T-helper 17 cell (primary cell): ENCODE measurements at places on chromosomes 7 and 10.

GRCh38 chr10:60203993-60204618 is 185.6 kb downstream of the ANK3 start:
- DNase-seq: no peak

GRCh38 chr7:99040104-99040958 is 103.6 kb downstream of the SMURF1 start:
- DNase-seq: peak; percentile 26

- no peak for DNase-seq
These were observed 145.2 kb downstream of the LYZL1 start for GRCh38 chr10:29434111-29434510.

DNA sequence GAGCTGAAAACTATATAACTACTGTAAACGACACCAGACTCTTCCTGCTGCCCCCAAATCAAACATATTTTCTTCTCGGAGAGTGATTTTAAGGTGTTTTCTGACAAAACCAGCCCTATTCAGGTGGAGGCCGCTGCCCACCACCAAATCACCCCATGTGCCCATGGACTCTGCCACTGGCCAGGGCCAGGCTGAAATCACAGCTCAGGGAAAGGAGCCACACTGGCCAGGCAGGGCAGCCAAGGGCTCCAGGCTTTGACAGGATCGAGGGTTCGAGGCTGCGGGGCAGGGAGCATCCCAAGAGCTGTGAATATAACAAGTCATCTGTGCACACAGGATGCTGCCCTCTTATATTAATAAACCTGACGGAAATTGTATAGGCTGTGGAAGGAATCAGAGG is 48.3 kb downstream of the OAT start:
- DNase-seq: no peak

DNA sequence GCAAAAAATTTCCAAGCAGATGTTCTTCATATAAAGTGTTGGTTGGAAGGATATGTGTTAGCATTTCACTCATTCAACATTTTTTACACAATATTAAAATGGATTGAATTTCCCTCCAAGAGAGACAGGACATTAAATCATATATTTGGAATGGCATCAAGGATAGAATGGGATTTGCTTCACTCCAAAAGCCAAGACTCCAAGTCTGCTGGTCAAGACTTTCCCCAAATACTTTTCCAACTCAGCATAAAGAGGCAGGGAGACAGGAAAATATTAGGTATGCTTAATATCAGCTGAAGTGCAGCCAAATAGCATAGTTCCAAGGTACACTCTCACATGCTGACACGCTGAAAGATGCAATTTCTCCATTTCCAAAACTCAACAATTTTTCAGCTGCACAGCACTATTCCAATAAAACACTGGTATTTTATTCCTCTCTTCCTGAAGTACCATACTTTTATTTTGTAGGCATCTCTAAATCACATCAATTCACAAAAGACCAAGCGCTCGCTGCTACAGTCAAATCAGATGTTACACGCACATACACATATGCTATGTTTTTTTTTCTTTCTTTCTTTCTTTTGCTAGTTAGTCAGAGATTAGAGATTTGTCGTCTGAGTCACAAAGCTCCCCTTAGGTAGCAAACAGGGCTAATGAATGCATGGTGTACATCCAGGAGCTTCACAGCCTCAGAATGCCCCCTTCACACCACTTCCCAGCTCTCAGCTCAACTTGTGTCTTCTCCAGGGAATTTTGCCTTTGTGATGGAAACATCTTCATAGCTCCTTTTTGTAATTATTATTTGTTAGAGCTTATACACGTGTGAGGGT is 1033.8 kb upstream of the AUTS2 start:
- DNase-seq: no peak

GRCh38 chr10:76962851-76963250 is 674.8 kb downstream of the KCNMA1 start:
- DNase-seq: no peak

- no peak for DNase-seq
These were observed 41.1 kb downstream of the PUS7 start for GRCh38 chr7:105480931-105481330.

DNA sequence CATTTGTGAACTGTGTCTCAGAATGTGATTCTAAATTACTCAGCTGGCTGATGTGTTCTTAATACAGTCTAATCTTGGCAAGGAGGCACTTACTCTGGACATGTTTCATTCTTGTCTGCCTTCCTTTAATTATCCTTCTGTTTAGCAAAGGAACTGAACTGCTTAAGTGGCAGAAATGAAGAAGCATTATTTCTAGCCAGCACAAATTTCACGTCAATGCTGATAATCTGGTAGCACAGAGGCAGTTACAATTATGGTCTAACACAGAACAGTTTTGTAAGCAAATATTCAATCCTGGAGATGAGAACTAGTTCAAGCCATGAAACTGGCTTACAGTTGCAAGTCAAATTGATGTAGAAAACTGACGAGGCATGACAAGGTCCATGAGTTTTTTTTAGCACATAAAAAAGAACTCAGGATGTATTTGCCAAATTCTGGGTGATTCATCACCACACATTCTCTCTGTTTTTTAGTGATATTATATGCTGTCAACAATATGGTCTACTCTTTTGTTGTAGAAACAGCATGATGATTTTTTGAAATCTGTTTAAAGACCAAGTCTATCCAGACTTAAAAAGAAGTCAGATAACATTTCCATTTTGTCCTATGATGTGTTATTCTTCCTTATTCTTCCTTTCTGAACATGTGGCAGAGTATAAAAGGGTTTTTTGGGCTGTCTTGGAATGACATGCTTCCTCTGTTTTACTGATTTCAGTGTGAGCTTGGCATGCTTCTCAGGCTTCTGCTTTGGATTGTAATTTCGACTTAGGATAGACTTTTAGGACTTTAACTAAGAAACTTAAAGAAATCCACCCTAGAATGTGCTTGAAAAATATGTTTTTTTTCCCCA is 154.8 kb downstream of the DNAJB9 start:
- DNase-seq: no peak

DNA sequence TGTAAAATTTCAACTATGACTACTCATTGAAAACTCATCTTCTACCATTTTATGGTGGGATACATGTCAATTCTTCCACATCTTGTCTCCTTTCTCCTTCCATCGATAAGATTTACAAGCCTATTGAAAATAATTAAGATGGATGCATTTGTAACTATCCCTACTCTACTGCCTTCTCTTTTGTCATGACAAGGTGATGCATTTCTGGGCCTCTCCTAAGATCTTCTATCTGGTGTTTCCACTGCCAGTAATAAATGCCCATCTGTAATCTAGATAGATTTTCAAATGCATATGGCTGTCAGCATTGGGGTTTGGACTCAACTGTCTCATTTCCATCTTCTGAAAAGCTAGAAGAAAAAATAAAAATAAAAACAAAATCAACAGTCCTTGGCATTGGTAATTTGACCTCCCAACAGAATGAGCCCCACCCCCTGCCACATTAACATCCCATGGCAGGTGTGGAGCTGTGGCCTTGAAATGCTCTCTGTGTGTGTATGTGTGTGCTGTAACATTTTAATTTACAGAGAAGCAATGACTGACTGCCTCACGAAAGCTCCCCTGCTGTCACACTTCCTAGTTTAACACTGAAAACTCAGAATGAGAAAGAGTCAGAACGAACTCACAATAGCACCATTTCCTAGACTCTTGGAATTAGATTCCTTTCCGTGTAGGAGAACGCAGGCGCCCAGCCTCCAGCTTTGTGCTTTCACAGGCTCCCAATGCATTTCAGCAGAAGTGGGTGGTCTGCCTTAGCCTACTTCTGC is 74.2 kb downstream of the RHOBTB1 start:
- DNase-seq: no peak

- no peak for DNase-seq
These were observed 5.2 kb upstream of the YAE1 start for GRCh38 chr7:39560997-39561396.

GRCh38 chr10:101993651-101994200 is 62.2 kb downstream of the ARMH3 start:
- no peak for DNase-seq

- peak; percentile 81 for DNase-seq
These were observed 2.2 kb upstream of the ANTXRL start for GRCh38 chr10:46284286-46285229.

- no peak for DNase-seq
These were observed 23.1 kb upstream of the DRGX start for GRCh38 chr10:49419005-49419404.

DNA sequence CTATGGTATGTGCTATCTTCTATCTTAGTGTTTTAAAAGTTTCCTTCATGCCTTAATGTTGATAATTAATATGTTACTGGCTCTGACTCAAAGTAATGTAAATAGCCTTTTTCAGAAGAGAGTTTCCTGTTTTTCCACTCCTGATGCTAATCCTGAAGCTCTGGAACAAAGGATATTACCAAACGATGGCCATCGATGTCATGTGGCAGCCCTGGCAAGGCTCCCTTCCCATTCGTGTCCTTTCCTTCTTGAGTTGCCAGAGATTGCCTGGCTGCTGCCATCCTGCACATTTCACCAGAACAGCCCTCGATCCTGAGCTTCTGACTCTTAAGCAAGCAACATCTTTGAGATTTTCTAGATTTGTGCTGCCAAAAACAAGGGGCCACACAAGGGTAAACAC is 46.0 kb downstream of the RNF133 start:
- DNase-seq: no peak

- DNase-seq: no peak
These were observed 12.7 kb downstream of the ACADSB start for GRCh38 chr10:123021517-123021916.

- DNase-seq: no peak
These were observed 15.3 kb downstream of the SLC25A13 start for GRCh38 chr7:96306385-96307125.

DNA sequence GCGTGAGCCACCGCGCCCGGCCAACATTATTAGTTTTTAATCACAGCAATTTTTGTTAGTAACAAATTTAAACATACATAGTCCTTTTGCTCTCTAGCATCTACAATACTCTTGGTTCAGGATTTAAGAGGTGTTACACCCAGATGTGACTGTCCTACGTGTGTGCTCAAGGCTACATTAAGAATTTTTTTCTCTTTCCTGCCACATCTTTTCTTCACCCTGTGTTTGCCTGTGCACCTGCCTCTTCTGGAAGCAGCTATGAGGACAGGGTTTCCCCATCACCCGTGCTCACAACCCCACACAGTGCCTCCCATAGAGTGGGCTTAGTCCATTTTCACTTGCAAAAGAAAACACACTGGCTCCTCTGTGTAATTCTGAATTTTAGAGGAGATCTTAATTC is 186.7 kb upstream of the KLF6 start:
- no peak for DNase-seq

- no peak for DNase-seq
These were observed 67.7 kb downstream of the CNNM2 start for GRCh38 chr10:102985811-102986210.

- no peak for DNase-seq
These were observed 1.4 kb downstream of the RHBDD2 start for GRCh38 chr7:75880242-75880641.

DNA sequence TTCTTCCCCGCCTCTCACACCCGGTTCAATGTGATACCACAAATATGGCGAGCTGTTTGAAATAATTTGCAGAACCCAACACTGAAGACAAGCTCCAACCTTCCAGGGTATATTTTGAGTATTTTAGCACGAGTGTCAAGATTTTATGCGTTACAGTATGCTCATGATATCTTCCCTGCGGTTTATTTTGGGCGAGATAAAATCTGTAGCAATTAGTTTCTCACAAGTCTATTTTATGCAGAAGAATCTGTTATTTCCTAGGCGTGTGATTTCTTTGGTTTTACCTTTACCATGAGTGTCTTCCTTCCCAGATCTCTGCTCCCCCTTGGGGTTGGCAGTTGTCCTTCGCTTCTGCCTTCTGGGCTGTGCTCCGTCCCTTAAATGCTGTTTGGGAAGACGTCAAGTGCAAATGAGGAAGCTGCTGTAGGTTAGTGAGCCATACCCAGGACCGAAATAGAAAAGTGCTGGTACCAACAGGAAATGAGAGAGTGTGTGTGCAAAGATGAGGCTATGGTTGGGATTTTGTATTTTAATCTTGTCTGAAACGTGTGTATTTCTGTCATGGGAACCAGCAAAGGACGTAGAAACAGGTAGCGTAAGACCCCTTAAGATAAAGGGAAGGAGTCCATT is 299.8 kb downstream of the KLF6 start:
- no peak for DNase-seq

DNA sequence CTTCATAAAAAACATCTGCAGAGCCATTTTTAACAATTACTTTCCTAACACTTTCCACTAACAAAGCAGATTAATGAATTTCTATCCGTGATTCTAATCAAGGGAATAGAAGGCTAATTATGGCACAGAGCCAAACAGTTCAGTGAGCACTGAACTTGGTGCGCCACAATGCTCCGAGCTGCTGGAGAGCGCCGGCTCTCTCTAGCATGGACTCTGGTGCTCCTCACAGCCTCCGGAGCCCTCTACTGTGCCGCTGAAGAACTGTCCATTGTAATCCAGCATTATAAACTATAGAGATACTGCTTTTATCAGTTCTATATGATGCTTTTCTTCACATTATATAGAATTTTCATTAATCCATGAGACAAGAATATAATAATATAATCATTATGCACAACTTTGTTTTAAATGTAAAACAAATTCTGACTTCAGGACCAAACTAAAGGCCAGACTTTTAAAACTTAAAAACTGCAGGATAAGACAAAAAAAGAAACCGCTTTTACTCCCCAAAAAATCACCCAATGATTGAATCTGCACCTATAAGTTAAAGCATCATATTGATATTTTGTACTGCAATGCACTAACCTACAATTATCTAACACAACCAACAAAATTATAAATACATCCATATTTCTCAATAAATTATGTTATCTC is 123.6 kb downstream of the RNF32 start:
- DNase-seq: no peak

DNA sequence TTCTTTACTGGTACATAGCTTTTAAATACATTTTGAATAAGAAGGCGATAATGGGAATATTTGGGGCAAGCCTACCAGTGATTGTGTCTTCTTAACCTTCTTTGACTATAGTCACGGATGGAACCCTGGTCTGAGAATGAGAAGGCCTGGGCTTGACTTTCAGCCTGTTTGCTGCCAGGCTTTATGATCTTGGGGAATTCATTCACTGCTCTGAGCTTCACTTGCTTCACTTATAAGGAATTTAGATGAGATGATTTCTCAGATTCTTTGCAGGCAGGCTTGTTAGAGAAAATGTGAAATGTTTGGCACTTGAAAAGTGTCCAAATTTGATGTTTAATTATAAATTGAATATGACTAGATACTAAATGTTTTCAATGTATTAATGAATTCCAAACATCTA is 42.5 kb downstream of the NUP205 start:
- no peak for DNase-seq

DNA sequence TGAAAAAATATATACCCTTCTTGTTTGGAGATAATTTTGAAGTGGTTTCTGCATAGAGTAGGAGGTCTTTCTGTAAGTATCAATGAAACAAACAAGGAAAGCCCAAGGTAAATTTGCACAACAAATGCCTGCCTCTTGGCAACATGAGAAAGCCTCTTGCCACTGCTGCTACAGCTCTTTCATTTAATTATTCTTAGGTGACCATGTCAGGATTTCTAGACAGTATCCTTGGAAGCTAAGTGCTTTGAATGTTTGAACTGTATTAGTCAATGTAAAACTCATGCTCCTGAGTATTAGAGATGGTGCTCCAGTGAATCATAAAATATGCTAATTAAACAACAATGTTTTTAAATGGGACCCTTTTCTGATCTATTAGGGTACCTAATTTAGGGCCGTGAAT is 81.2 kb upstream of the ITGB1 start:
- no peak for DNase-seq
